Sigmoid colon (tissue), 7 donors: ENCODE measurements at places on chromosomes 11 and 22. TPM values are rescaled to one million over a fixed set of nuclear protein-coding genes. Genes with fewer than 3 reads are reported as not detected.
A peak's percentile ranks its signal among the peaks of the same experiment; 100 is the strongest.

GRCh38 chr11:116731097-116731761, 41.6 kb downstream of the BUD13 start:
- DNase-seq: no peak

DNA sequence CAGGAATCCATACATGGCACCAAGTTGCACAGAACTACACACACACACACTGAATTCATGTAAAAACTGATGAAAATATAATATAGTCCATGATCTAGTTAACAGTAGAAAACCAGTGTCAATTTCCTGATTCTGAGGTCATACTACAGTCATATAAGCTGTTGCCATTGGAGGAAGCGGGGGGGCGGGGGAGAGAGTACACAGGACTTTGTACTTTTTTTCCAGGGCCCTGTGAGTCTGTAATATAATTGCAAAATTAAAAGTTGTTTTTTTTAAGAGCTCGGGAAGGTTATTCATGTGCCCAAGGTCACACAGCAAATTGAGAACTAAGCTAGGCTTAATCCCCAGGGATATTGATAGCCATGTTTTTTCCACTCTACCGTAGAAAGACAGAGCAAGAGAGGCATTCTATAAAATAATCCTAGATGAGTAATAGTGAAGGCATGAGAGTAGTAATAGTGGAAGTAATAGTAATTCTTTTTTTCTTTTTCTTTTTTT, 312.3 kb downstream of the MN1 start:
- no peak for DNase-seq

The HDAC10 gene
- 12.5 TPM for total RNA-seq

DNA sequence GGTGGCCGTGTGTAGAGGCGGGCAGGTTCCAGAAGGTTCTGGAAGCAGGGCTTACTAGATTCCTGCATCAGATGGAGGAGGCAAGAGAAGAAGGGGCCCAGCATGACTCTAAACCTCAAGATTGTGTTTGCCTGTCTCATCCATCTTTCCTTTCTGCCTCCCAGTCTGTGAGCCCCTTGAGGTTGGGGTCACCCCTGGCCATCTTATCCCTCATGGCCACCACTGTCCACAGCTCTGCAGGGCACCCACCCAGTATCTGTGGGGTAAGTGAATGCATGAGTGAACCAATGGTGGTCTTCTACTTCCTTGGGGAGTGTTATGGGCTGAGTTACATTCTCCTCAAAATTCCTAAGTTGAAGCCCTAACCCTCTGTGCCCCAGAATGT, 79.3 kb downstream of the MYEOV start:
- DNase-seq: no peak

GRCh38 chr11:128398517-128399250, 188.7 kb downstream of the ETS1 start:
- no peak for DNase-seq

DNA sequence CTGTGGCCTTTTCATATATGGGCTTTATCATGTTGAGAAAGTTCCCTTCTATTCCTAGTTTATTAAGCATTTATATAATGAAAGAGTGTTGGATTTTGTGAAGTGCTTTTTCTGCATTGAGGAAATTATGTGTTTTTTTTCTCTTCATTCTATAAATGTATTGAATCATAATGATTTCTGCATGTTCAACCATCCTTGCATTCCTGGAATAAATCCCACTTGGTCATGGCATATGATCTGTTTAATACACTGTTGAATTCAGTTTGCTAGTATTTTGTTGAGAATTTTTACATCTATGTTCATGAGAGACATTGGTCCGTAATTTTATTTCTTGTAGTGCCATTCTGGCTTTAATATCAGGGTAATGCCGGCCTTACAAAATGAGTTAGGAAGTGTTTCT, 25.8 kb downstream of the PIM3 start:
- DNase-seq: no peak

The CASP5 gene
- not detected for total RNA-seq

The DDI1 gene
- total RNA-seq: not detected

The CABP7 gene
- total RNA-seq: 1.1 TPM

The PAMR1 gene
- total RNA-seq: 7.8 TPM

DNA sequence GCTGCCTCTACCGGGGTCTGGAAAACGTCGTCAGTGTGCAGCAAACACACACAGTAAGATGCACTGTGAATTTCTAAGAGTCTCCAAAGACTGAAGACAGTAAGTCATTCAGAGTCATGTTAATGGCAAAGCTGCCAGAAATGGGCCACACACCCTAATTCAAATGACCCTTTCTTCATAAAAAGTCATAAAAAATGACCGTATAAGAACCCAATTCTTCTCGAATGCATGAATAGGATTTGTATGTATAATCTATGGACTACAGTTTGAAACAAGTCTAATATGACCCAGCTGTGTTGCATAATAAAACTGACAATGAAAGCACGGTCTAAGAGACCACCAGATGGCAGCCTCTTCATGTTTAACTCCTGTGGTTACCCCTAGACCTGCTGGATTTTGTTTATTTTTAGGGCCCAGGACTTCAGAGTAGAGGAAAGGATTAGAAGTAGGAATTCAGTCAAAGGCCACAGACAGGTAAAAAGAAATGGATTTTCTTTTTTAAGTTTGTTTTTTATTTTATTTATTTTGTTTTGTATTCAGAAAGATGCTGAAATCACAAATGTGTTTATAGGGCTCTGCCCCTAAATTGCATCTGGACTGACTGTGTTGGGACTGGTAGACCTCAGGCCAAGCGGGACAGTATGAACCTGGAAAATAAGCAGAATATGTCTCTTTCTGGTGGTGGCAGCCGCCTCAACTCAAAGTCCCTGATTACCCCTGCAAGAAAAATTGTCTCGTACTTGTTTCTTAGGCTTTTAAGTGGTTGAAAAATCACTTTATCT, 32.1 kb upstream of the SLC5A12 start:
- peak; percentile 75 for DNase-seq

GRCh38 chr11:60097189-60097588, 8.7 kb downstream of the MS4A2 start:
- DNase-seq: no peak

DNA sequence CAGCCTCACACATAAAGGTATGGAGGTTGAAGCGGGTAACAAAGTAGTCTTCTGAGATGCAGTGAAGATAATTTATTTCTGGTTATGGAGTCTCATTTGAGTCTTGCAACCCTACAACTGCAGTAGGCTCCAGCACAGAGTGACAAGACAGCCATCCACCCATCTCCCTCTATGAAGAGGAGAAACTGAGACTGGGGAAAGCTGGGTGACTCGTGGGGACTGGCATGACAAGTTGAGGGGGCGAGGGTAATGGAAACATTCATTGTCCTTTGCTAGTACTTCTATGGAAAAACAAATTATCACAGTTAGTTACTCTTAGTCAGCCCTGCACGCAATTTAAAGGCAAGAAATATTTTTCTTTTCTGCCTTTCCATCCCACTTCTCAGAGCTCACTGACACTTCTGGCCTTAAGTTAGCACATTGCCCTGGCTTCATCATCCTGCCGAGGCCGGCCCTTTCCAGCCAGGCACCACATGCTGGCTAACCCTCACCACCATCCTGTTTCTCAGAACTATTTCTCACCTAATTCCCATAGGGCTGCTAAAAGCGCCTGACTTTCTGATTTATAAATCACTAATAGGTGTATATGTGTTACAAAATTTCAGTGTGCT, 361.1 kb downstream of the ETS1 start:
- no peak for DNase-seq

The MMP3 gene
- 28.5 TPM for total RNA-seq

DNA sequence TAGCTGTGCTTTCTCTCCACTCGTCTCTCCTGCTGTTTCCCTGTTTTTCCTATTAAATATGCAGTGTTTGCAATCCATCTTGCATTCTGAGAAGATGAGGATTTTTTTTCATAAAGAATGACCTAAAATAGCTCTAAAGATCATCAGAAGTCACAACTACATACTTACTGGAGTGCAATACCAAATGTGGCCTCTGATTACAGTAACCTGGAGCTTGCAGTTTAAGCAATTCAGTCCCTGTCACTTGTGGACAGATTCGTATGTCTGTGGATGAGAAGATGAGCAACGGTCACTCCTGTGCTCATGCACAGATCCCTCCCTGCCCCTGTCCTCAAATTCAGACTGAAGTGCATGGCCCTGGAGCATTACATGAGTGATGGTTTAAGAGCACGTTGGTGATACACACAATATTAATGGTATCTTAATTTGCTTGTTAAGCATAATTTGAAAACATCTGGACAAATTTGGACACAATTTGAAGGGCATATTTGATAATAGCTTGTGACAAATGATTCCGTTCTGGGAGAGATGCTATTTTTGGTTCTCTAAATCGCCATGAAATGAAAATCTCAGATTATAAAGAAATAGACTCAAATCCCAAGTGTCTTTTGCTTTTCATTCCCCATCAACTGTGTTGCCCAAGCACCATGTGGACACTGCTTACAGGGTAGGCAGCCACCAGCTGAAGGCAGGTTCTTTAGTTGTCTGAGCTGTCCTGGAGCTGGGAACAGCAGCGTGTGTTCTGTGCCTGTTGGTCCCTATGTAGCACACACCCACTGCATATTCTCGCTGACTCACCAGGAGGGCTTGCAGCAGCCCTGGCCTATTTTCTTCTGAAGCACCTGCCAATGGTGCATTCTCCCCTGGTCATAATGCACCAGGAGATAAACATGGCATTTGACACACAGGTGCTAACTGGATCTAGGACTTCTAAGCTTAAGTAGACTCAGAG, 32.6 kb upstream of the PRAME start:
- no peak for DNase-seq

- no peak for DNase-seq
Observed at GRCh38 chr11:12581923-12582322, 92.3 kb upstream of the TEAD1 start.

The TUB gene
- 18.3 TPM for total RNA-seq

GRCh38 chr22:20523086-20523983, 15.9 kb downstream of the MED15 start:
- DNase-seq: no peak

DNA sequence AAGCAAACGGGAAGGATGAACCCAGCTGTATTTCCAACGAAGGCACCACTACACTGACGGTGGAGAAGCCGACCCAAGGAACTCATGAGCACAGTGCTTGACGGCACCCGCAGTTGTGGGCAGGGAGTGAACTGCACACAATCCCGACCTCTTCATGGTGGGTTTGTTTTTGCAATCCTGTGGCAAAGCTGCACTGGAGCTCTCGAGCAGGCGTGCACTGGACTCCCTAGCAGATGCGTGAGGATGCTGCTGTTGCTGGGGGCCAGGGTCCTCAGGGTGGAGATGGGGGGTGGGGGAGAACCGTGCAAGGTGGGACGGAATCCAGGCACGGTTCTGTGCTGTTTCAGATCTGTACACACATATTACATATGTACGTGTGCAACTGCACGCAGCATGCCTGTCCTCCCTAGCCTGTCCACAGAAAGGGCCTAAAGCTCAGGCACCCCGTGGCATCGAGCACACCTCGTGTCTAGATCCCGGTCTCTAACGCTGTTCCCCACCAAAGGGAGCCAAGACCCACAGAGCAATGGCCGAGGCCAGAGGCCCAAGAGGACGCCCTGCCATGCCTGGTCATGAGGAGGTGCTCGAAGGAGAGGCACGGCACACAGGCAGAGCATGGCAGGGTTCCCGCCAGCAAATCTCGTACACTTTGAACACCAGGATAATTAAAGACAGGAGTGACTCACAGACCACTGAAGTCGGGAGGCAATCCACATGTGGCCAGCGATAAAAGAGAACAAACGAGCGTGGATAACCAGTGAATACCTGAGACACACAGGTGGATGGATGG, 17.6 kb downstream of the ALG12 start:
- DNase-seq: no peak

DNA sequence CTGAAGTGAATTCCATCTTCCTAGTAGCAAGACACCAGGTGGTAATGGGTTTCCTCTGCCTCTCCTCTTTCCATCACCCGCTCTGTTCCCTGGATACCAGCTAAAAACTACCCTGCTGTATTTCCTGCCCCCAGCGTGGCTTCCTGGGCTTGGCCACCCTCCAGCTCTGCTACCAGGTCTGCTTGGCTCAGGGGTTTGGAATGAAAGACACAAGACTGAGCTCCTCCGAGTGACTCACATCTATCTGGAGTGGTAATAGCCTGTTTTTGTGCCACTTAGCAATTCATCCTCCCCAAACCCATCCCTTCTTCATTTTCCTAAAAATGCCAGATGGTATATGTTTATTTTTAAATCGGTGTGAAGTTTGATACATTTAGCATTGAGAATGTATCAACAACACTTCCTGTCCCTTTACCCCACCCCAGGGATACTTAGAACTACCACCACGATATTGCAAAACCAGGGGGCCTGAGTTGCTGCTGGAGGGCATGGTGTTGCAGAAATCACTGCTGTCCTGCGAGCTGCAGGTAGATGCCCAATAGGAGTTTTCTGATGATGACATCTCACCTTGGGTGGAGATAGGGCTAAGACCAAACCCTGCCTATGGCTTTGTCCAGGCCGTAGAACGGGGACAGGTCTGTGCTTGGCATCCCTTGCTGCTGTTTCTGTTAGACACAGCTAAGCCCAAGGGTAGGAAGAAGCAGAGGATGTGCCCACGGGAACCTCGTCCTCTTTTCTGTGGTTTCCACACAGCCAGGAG, 7.5 kb upstream of the MICAL3 start:
- DNase-seq: peak; percentile 85

- DNase-seq: no peak
Observed at GRCh38 chr11:104076455-104076854, 40.0 kb downstream of the DDI1 start.

The CD82 gene
- total RNA-seq: 22.2 TPM

GRCh38 chr11:106092446-106092845, 15.0 kb downstream of the AASDHPPT start:
- DNase-seq: no peak

The RFPL2 gene
- total RNA-seq: not detected

The NCR3LG1 gene
- 2.5 TPM for total RNA-seq

The C11orf65 gene
- total RNA-seq: 0.66 TPM

The UBASH3B gene
- total RNA-seq: 12.9 TPM

GRCh38 chr11:17603056-17603825, 56.2 kb downstream of the OTOG start:
- DNase-seq: no peak

The LRRC55 gene
- total RNA-seq: 0.83 TPM

DNA sequence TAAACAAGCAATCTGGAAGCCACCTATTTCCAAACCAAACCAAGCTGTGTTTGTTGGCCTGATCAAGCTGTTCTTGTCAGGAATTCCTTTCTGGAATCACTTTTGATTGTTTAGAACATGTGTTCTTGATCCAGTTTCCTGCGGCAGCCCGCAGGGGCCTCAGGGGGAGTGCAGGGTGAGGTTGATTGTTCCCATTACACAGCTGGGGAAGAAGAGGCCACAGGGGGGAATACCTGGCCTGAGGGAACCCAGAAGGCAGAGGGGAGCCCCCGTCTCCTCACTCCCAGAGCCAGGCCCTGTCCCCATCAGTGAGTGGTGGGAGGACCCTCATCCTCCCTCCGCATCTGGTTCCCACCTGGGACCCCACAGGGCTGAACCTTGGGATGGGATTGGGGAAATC, 4.2 kb downstream of the MRGPRD start:
- peak; percentile 22 for DNase-seq

The TCN2 gene
- 24.9 TPM for total RNA-seq
